ENCODE measurements at places on chromosomes 13 and 19.

GRCh38 chr13:31015199-31015598 is 82.7 kb downstream of the TEX26 start:
- DNase-seq = no peak

DNA sequence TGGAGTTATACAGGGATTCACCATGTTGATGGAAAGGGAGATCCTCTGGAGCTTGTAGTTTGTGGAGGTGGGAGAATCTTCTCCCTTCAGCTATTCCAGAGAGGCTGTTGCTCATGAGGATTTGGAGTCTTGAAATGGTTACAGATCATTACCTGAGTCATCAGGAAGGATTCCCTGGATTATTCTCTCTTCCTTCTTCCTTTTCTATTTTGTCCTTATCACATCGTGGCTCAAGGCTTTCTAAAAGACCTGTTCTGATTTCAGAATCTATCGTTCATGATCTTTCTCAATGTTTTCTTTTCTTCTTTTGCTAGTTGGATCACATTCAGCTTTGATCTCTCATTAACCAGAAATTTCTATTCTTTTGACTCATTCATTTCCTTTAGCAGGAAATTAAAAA is 196.0 kb downstream of the KLF5 start:
- no peak for DNase-seq

- DNase-seq = no peak
These were observed 21.6 kb downstream of the POMP start for GRCh38 chr13:28680541-28680940.

DNA sequence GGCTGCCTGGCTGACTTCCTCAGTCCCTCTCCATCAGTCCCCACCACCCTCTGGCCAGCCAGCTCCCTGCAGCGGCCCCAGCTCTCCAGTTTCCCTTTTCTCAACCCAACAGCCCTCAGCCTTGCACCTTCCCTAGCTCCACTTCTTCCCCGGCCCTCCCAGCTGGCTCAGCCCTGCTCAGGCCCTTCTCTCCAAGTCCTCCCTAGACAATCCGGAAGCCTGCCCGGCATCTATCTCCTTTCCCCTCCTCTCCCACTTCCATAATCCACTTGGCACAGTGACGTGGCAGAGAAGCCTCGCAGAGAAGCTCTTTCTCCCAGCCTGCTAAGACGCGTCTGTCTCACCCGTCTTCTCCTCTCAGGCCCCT is 1.1 kb downstream of the UBXN6 start:
- DNase-seq = no peak

- peak; percentile 35 for DNase-seq
These were observed 28.7 kb downstream of the LACC1 start for GRCh38 chr13:43908156-43909126.

DNA sequence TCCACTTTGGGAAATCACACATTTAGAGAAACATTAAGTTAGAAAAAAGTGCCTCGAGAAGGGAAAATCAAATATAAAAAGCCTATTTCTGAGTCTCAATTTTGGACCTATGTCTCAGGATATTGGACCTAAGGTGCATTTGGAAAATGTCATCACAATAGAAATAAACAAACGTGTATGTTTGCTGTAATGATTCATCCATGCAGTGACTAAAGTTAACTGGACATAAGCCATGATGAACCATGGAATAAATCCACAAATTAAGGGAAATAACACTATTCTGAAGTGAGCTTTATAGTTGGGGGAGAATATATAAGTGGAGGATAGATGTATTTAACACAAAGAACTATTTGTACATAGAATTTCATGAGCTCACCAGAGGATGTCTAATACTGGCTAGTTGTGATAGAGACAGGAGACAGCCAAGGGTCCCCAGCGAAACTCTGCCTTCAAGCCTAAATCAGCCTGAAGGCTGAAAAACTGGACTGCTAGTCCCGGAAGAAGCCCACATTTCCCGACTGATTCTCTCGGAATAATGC is 963.3 kb upstream of the SPRY2 start:
- DNase-seq = no peak

- DNase-seq = no peak
These were observed 4.6 kb downstream of the WDR62 start for GRCh38 chr19:36059180-36059910.

- DNase-seq = no peak
These were observed 222.8 kb downstream of the PCDH20 start for GRCh38 chr13:61192826-61193225.

- DNase-seq = no peak
These were observed 93.4 kb downstream of the KCTD12 start for GRCh38 chr13:76792731-76793347.

DNA sequence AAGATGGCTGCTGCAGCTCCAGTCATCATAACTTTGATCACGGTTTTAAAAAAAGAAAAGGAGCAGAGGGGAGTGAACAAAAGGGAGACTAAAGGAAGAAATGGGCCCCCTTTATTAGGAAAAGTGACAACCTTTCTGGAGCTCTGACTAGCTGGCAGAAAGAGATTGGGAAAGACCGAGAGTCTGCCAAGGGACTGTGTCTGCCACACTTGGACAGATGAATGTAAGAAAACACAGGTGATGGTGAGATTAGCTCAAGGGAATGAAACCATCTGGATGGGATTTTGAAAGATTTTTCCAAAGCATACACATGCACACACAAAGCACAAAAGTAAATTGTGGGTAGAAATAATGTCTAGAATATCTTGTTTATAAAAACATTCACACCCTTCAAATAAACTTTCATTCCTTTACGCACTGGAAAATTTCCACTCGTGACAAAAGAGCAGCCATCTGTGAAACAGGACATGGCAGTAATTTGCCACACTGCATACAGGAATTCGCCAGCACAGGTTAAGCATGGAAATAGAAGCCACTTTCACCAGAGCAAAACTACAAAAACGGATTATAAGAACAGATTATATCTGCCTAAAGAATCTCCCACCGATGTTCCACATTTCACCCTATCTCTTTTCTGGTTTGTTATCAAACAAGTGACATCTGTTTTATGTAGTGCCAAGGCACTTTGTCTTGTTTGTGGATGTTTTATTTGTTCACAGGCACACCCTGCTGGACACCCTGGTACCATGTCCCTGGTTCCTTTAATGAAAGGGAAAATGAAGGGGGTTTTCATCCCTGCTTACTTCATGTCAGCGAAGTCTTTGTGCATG is 819.5 kb downstream of the DIAPH3 start:
- DNase-seq = no peak

DNA sequence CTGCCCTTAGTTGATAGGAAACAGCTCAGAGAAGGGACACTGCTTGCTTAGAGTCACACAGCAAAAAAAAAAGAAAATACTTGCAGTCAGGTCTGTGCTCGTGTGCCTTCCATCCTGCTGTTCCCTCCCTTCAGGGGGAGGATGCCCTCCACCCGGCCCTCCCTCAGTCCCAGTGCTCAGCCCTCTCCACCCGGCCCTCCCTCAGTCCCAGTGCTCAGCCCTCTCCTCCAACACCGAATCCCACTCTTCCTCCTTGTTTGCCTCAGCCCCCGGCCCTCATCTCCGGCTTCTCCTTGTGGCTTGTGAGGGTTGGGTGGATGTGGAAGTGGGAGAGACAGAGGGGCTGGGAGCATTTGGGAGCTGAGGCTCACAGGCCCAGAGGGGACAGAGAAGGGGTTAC is 5.8 kb downstream of the TFPT start:
- no peak for DNase-seq

DNA sequence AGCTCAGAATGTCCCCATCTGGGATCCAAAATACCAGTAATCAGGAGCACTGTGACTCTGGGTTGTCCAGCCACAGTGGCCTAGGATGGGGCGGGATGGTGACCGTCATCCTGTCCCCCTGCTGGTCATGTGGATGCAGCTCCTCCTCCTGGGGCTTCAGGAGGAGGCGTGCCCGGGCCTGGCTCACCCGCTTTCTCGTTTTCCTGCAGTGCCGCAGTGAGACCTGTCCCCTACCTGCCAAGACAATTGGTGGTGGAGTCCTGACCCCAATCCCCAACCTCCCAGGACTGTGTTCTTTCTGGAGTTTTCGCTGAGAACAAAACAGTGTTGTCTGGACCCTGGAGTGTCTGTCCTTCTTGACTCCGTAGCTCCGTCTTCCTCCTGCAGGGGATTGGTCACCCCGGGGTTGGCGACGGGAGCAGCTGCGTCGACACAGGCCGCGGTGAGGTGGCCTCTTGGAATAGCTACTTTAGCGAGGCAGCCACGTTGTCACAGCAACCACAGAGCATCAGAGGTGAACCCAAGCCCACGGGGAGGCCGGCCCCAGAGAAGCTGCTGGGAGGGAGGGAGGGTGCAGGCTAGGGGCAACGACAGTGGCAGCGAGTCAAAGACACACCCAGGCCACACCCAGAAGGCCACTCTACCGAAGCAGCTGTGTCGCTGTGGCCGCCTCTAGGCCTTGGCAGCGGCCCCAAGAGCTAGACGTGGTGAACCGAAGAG is 10.2 kb upstream of the EMC10 start:
- no peak for DNase-seq

- DNase-seq = no peak
These were observed 310.7 kb downstream of the ITGBL1 start for GRCh38 chr13:101763191-101763590.
